ENCODE measurements at places on chromosomes 7 and 10.

DNA sequence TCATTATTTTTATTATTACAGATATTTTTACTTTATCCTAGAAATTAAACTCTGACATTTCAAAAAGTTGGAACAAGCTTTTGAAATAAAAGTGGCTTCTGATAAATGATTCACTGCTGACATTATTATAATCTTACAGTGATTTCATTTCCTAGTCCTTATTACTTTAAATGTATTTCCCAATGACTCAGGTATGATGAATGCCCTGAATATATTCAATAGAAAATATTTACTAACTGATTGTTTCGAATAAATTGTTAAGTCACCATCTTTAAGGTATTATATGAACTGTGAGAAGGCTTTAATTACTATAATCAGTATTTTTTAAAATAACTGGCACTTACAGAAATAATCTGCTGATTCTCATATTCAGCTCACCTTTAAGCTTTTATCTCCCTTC lies 21.6 kb downstream of the DKK1 start:
- no peak for DNase-seq

DNA sequence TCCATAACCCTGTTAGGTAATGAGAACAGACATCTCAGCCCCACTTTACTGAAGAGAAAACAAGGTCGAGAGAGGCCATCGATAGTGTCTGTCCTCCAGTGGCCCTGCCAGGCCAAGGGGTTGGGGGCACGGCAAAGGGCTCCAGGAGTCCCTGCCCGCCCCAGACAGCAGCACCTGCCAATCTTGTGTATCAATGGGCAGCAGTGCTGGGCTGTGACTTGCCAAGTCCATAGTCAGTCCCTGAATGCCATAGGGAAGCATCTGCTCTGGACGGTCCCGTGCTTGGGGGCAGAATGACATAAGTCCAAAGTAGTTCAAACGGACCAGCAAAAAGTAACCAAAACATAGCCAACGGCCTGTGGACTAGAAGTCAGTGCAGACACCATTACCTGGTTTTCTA lies 33.2 kb downstream of the DLG5 start:
- no peak for DNase-seq

DNA sequence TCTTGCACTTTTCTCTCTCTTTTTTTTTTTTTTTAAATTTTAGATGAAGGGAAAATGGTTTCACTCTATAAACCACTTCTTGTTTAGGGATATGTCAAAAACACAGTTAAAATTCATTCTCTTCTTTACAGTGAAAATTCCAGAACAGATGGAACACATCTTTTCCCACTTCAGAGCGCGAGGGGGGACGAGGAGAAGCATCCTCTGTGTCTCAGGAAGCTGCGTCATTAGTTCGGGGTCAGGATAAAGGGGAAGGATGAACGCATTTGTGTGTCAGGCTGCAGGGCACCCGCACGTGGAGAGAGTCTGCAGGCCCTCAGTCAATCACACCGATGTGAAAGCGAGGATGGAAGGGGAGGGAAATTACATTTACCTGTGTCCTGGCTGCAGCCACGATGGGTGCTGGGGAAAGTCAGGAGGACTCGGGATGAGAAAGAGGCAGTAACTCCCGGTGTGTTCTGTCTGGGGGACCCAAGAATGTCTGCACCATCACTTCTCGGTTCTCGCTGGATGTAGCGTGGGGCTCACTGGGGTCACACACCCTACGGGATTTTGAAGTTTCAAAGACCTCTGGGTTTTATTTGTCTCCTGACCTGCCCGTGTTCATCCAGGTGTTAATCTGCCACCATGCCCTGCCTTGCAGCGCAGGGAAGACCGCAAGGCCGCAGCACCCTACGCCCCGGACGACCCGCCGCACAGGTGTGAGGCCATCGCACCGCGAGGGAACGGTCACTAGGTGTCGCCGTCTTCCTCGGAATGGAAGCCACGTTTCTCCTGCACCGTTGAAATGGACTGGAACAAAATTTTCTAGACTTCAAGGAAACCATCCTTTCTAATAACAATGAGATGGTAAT lies 66.7 kb upstream of the PITRM1 start:
- peak; percentile 71 for DNase-seq

DNA sequence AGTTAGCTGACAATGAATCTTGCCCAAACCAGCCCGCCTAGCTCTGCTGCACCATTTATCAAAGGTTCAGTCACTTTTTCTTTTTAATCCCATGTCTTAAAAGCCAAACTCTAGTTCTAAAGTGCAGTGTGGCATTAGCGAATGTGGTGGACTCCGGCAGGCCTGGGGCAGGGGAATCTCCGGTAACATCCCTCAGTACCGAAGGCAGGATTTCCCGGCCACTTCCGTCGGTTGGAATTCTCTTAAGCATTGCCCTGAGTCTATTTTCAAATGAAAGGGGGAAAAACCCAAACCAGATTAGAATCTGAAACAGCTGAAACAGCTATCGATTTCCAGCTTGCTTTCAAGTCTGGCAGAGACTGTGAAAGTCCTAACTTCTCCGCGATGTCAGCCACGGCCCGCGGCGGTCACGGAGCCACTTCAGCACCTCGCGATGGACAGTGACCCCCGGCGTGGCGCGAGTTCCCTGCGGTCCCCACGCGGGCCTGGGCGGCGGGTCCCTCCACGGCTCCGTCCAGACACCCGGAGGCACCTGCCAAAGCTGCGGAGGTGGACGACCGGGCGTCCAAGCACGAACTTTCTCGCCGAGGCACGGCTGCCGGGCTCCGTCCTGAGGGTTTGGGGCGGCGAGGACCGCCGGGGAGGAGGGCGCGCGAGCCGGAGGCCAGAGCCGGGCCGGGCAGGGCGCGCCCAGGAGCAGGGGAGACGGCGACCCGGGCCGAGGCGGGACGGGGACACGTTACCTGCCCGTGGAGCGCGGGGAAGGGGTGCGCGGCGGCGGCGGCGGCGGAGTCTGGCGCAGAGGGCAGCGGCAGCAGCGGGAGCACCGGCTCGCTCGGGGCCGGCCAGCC lies 745 bp downstream of the TCERG1L start:
- DNase-seq, result no peak

- DNase-seq, result no peak
These were observed 55.6 kb downstream of the INPP5F start for GRCh38 chr10:119781498-119781897.

Data from CD4-positive, alpha-beta T cell treated with Interleukin-21 for 1 hour (primary cell).